ENCODE measurements at places on chromosomes 11 and 22.

DNA sequence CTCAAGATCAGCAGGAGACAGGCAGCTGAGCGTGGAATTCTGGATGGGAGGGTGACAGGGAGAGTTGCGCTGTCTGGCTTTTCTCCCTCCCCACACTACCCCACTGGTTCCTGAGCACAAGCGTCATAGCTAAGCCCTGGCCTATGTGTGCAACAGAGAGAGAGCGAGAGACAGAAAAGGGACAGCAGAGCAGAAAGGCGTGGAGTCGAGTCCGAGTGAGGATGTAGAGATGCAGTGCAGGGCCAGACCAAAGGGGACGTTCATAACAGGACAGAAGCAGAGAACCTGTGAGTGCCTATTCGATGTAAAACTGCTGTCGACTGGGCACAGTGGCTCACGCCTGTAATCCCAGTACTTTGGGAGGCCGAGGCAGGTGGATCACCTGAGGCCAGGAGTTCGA, 94.0 kb upstream of the TMEM45B start:
- DNase-seq, result no peak

DNA sequence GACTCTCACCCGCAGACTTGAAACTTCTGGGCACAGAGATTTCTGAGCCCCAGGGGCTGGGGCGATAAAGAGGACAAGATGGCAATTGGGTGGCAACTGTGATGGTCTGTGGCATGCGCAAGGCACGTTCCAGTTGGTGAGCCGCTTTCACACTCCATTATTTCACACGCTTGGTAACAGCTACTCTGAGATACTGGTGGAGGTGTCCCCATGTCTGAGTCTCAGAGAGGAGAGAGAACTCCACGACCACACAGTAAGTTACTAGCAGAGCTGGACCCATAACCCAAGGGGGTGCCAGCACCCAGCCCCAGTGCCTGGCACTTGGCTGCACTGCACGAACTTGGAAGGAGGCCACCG, 6.0 kb upstream of the KCNJ4 start:
- no peak for DNase-seq

GRCh38 chr11:125256541-125257189, 92.1 kb downstream of the PKNOX2 start:
- DNase-seq, result no peak

- no peak for DNase-seq
These were observed 7.3 kb downstream of the KIAA0930 start for GRCh38 chr22:45233386-45233785.

DNA sequence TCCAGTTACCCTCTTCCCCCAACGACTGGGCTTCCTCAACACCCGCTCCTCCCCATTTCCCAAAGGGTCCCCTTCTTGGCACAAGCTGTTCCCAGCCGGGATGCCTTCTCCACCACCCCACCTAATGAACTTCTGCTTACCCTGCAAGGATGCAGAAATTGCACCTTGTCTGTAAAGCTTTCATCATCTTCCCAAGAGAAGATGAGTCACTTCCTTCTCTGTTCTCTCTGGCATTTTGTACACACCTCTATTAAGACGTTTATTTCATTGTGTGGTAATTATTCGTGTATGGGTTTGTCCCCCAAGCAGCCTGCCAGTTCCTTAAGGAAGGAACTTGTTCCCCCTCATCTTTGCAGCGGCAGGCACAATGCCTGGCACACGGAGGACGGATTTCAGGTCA, 351.1 kb downstream of the CADM1 start:
- DNase-seq, result no peak

- no peak for DNase-seq
These were observed 18.1 kb downstream of the MAML2 start for GRCh38 chr11:96324912-96325311.

GRCh38 chr11:28966951-28967350, 858.8 kb downstream of the METTL15 start:
- no peak for DNase-seq

DNA sequence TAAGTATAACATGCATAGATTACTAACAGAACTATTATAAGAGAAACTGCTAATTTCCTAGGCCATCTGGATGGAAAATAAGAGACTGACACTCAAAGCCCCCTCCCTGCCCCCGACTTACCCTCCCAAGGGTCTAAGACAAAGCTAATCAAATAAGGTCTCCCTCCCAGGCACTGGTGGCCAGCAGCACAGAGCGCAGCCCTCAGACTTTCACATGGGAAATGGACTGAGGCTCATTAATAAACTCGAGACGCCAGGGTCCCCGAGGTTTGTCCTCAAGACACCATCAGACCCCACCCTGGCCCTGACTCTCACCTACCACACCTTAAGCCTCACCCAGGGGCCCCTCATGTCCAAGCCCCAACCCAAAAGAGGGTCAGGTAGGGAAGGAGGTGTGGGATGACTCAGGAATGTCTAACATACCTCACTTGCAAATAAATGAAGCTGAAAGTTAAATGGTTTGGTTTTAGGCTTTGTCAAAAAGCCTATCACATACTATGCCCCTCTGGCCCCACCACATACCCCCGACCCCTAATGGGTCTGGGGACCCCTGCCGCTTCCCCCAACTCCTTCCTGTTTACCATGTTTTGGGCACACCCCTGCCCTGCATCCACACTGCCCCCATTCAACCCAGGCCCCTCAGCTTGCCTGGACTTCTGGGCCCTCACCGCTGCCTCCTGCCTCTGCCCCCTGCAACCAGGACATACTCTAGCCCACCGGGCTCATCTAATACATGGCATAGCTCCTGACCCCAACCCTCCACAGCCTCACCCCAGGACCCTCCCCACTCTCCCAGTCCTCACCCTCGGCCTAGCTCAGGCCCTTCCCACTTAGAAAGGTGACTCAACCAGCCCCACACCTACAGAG, 11.4 kb downstream of the ARAP1 start:
- DNase-seq, result no peak

- DNase-seq, result no peak
These were observed 56.3 kb upstream of the SOX6 start for GRCh38 chr11:16412525-16413172.

DNA sequence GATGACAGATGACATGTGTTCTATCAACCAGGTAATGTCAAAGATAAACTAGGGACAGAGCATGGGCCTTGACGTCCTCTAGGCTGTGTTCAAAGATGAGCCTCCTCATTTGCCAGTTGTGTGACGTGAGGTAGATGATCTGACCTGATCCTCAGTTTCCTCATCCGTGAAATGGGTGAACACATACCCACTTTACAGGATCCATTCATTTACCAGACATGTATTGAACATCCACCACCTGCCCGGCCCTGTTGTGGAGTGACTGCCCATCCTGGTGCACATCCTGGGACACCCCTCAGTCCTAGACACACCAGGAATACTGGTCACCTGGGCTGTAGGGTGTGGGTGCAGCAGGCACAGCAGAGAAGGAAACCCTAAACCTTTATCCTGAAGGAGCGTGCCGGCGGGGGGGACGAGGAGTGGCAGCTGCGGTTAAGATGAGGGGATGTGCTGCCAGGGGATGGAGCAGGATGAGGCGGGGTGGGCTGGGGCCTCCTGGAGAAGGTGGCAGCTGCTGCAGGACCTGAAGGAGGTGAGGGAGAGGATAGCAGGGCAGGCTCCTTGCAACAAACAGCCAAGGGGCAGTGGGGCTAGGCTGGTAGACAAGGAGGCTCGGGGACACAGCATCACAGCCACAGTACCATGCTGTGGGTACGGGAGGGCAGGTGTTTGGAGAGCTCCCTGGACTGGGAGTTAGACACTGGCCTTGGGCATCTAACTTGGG, 8.4 kb downstream of the CLDN5 start:
- no peak for DNase-seq

DNA sequence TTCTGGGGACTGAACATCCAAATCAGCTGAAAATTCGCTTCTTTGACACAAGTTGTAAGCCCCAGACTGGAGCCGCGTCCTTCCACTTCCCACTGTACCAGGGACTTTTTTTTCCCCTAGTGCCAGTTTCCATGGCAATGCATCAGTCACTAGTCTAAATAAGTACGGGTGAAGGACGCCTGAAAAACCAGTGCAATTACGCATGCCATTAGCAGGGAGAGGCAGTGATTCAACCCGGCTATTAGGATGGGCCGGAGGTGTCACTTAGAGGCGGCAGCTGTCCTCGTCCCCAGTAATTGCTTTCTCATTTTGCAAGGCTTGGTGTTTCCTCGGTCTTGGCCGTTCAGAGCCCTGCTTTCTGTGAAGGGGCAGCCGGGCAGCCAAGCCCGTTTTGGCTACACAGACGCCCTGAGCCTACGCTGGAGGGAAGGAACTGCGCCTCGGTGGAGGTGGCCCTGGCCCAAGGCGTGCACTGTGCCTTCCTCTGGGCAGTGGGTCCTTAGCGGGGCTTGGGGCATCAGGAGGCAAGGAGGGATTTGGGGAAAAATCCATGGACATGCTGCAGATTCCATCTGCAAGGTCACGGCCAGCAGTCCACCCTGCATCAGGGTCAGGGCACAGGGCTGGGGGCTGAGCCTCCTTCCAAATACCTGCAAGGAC, 319.7 kb downstream of the CTTN start:
- DNase-seq, result no peak

DNA sequence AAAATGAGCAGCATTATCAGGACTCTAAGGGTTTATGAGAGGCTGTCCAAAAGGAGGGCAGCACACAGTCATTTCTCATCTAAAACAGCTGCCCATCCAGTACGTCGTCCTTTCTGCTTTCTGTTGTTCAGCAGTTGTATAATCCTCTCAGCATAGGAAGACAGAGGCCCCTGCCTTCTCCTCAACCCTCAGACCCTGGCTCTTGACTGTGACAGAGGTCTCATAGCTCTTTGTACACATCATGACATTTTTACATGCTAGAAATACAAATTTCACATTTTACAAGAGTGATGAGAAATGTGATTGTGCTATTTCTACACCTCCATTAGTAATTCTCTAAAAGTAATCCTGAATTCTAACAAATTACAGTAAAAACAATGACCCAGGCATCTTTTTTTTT, 36.2 kb upstream of the ZC3H12C start:
- no peak for DNase-seq

DNA sequence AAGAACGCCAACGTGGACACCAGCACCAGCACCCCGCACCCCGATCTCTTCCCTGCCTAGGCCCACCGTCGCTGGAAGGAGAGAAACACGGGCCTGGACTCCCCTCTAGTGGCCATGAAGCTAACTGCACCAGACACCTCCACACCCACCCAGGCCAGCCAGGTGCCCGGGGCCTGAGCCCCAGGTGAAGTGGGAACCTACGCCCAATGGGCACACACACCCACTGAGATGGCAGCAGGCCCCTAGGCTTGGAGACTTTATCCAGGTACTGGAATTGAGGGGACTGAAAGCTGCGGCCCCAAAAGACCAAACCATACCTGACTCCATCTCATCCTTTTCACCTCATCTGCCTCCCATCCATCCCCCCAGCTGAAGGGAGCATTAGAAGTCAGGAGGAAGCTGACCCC, 81.0 kb downstream of the BUD13 start:
- peak; percentile 17 for DNase-seq

DNA sequence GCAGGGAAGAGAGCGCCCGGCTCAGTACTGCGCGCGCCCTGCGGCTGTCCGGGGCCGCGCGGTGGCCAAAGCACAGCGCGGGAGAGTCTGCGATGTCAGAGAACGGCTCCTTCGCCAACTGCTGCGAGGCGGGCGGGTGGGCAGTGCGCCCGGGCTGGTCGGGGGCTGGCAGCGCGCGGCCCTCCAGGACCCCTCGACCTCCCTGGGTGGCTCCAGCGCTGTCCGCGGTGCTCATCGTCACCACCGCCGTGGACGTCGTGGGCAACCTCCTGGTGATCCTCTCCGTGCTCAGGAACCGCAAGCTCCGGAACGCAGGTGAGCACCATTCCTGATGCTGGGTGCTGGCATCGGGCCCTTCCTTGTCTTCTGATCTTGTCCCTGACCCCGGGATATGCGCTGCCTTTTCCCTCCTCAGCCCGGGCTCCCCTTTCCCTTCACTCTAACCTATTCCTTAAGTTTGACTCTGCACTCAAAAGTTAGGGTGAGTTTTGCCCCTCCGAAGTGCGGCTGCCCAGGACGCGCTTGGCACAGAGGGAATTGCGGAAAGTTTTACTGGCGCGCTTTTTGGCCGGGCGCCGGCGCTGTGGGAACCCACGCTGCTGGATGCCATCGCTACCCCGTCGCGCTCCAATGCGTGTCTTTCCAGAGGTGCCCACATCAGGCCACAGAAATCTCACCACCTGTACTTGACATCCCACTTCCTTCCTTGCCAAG, at the start of gene MTNR1B:
Gene MTNR1B (plus strand): TSS at position 18 of the 714 bp plus-strand sequence. CDS start 75 bp downstream, at position 93.
- DNase-seq, result no peak

GRCh38 chr22:45216133-45217003, 24.3 kb downstream of the KIAA0930 start:
- DNase-seq, result no peak

GRCh38 chr11:63768237-63769041, at the start of gene ZFTA:
Gene ZFTA (minus strand): TSS chr11:63768775. CDS start chr11:63768622, 153 bp downstream.
- peak; percentile 44 for DNase-seq

- DNase-seq, result no peak
These were observed 398 bp upstream of the FAM89B start for GRCh38 chr11:65571940-65572339.

DNA sequence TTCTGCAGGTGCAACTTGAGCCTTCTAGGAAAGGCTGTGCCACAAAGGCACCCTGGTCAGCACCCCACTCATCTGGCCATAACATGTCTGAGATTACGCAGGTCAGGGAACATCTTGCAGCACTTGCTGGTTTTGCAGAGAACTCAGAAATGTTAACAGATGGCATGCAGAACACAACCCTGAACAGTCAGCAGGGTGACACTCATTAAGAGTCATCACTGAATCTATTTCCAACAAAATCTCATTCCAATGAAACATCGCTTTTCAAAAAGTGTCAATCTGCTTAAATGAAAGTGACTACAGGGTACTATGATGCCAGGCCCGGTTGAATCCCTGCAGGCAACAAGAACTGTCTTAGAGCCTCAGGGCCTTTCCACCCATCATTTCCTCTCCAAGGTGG, 369.8 kb upstream of the CCDC90B start:
- DNase-seq, result no peak

- no peak for DNase-seq
These were observed 33.2 kb downstream of the C11orf96 start for GRCh38 chr11:43975629-43976028.

DNA sequence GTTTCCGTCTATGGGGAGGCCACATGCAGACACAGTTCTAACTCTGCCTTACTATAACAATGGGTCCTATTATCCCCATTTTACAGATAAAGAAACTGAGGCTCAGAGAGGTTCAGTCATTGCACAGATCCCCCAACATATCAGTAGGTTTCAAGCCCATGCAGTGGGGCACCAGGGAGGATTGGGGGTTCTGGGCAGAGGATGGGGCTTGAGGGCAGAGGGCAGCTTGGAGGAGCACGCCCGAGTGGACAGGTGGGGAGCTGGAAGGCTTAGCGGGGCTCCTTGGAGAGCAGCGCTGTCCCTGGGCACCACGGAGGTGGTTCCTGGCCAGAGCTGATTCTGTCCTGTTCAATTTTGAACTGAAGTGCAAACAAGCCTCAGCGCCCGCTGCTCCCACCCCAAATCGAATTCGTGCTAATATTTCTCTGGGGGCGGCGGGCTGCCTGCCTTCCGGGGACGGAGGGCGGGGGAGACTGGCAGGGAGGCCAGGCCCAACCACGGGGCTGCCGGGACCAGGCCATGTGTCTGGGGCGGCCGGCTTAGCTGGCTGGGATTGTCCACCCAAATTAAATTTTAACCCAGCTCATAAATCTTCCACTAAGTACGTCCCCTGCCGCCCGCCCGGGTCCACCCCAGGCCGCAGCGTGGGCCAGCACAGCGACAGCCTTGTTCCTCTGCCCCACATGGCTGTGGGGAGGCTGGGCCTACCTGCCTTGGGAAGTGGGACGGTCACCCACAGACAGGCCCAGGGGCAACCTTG, 49.4 kb downstream of the FLRT1 start:
- no peak for DNase-seq

GRCh38 chr22:31269892-31270579, 22.3 kb downstream of the PIK3IP1 start:
- no peak for DNase-seq

- no peak for DNase-seq
These were observed 40.5 kb downstream of the MICAL2 start for GRCh38 chr11:12150831-12151382.

- no peak for DNase-seq
These were observed 36.5 kb downstream of the PRDM11 start for GRCh38 chr11:45182902-45183301.

All from activated T-helper 1 cell treated with Interleukin-2 at 50 U/mL for 16 hours (primary cell).